ENCODE measurements at places on chromosomes 3 and 15.

- no peak for DNase-seq
These were observed 53.0 kb downstream of the IQSEC1 start for GRCh38 chr3:13020159-13020750.

- DNase-seq, result no peak
These were observed 7.1 kb downstream of the SCAMP2 start for GRCh38 chr15:74866090-74866489.

DNA sequence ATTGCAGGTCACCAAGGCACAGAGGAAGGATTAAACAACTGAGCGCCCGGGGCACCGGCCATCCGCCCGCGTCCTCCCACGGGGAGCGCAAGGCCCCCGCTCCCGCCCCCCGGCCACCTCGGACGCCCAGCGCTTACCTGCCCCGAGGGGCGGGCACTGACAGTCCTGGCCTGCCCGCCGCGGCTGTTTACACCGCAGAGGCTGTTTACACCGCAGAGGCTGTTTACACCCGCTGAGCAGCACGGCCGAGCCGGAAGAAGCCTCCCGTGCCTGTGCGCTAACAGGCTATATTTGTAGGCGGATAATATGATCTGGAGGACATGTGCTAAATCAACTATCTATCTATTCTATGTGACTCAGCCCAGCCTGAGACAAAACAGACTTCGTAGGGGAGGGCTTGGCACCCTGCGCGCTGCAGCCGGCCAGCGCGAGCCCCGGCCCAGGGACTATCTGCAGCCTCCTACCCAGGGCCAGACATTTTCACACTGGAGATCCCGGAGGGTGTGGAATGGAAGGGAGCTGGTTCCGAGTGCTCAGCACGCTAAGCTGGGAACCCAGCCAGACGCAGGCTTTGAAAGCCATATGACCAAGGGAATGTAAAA is at the start of gene LRRC2:
LRRC2 (minus strand) TSS at position 263 of the 602 bp plus-strand sequence. CDS start 14,711 bp downstream, outside the sequence.
- DNase-seq, result no peak

DNA sequence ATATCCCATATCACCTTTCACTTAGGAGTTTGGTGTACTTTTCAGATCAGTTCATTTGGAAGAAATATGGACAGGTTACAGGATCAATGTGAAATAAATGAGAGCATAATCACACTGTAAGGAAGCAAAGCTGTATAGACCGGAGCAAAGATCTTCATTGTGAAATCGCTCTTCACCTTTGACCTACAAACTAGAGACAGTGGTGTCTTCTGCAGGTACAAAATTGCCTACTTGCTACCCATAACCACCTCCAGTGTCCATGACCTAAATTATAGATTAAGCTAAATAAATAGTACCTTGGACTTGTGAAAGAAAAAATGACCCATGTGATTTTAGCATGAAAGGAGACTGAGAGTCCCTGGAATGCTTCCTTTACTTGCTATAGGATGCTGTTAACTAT is 379.5 kb upstream of the SUCLG2 start:
- no peak for DNase-seq

- DNase-seq, result no peak
These were observed 437.3 kb downstream of the TBL1XR1 start for GRCh38 chr3:176759815-176760506.

- no peak for DNase-seq
These were observed 127.0 kb downstream of the PLOD2 start for GRCh38 chr3:146033950-146034349.

GRCh38 chr15:48493763-48494225 is 151.7 kb downstream of the FBN1 start:
- no peak for DNase-seq
